ENCODE measurements at places on chromosomes 5 and 9.

DNA sequence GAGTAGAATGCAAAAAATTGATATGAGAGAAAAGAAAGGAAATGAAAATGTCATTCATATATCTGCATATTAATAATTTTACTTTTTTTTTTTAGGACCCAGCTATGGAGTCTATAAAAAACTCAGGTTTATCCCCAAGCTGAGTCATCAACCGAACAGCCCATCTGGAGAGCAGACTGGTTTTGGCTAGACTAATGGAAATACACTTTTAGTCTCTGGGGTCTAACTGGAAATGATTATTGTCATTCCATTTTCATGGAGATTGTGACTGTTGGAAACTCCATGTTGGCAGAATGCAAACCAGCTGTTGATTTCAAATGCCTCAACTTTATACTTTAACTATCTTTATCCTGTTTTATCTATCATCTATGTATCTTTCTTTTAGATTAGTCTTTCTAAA is 28.7 kb downstream of the ANXA1 start:
- no peak for DNase-seq

GRCh38 chr5:22926574-22926973 is 73.4 kb upstream of the CDH12 start:
- no peak for DNase-seq

DNA sequence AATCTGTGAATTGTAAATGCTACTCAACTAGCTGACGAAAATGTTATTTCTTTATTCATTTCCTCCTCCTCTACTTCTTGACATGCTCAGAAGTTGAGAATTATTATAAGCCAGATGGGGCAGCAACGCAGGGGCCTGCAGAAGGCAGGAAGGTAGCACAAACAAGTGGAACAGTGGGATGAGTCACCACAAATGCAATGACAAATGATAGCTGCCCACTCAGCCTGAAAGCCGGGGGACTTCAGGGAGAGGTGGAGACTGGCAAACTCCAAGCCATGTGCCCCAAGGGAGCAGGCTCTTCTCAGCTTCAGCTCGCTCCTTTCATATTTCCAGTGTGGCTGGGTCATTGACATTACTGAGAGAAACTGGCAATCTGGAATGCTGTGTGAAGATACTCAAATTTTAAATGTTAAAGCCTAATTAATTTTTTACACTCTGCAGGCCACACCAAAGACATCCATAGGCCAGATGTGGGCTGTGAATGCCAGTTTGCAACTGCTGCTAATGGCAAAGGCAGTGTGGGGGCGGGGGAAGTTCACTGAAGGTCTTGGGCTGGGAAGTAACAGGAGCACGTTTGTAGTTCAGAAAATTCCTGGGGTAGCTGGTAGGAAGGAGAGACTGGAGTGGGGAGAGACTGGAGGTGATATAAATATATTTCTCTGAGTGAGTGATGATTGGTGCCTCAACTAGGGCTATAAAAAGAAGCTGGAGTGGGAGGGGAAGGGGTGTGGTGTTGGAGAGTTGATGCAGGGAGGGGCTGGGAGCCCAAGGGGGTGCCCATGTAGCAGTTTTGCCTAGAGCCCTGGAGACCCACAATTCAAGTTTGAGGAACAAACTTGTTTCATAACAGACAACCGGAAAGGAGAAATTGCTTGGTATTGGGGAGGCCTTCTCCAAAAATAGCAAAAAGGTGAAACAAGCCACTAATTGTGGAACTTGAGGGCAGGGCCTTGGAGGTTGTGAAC is 20.8 kb upstream of the ADRB2 start:
- DNase-seq: no peak

DNA sequence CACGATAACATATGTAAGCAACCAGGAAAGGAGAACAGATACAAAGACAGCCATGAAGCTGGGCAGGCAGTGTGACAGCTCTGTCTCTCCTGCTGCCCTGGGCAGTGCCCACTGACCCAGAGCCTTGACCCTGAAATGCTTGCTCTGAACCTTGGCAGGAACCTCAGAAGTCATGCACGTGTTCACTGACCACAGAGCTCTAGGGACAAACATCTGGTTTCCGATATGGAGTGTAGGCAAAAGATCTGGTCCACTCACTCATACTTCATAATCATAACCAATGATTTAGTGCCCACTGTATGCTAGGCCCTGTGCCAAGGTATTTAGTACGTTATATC is 102.6 kb downstream of the FSTL4 start:
- no peak for DNase-seq

DNA sequence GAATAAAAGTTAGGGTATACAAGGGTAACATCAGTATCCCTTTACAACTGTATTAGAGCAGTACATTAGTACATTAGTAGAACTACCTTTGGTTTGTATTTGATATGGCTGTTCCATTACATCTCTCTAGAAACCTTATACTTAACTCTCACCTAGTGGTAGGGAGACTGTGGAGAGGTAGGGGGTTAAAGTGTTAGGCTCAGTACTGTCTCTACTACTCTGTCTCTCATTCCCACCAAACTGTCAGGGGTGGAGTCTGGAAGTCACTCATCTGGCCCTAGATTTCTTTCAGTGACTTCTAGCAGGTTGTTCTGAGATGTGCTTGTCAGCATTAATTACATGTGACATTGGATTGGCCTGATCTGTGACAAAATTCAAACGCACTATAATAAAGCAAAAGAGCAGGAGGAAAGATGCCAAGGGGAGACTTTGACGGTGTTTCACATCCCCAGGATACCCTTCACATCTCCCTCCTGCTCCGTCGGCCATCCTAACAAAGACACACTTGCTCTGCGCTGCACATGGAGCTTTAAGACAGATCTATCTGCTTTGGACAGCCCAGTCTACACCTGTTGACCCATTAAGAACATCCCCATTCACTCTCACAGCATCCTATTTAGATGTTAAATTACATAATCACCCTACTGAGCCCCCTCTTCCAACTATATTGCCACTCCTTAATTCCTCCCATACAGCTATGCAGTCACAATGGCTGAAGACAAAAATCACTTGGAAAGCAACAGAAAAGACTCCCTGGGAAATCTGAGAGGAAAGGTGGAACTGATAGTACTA is 1043.0 kb upstream of the DMAC1 start:
- no peak for DNase-seq

DNA sequence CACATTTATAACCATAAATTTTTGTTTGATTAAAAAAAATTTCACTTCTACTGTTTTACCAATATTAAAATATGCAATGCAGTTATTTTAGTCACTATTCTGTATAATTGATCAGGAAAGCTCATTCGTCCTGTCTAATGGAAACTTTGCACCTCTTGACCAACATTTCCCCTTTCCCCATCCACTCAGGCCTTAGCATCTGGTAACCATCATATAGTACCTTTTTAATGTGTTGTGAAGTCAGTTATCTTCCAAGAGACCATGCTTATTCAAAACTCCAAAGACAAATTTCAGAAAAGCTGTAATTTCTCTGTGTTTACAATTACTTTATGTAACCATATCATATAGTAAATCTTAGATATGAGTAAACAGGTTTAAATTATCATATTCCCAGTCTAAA is 145.9 kb downstream of the CTNND2 start:
- no peak for DNase-seq

GRCh38 chr9:129359162-129359811 is 181.2 kb upstream of the IER5L start:
- DNase-seq: no peak

DNA sequence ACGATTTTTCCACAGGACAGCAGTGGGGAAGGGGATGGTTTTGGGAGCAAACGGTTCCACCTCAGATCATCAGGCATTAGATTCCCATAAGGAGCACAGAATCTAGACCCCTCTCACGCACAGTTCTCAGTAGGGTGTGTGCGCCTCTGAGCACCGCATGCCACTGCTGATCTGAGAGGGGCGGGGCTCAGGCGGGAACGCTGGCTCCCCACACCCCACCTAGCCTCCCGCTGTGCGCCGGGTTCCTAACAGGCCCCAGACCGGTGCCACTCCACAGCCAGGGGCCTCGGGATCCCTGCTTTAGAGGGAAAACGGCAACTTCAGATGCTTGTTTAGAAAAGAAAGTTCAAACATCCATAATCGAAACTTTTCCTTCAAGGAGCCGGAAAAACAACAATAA is 20.4 kb downstream of the TERT start:
- DNase-seq: no peak

- DNase-seq: no peak
These were observed 703.5 kb upstream of the WWC1 start for GRCh38 chr5:167587772-167588437.

- no peak for DNase-seq
These were observed 132.2 kb upstream of the PTGER4 start for GRCh38 chr5:40547557-40547956.
